ENCODE measurements at places on chromosomes 7 and 10. TPM values are rescaled to one million over a fixed set of nuclear protein-coding genes. Genes with fewer than 3 reads are reported as not detected.

- no peak for DNase-seq
These were observed 434.1 kb downstream of the DNAJB9 start for GRCh38 chr7:109003742-109004141.

DNA sequence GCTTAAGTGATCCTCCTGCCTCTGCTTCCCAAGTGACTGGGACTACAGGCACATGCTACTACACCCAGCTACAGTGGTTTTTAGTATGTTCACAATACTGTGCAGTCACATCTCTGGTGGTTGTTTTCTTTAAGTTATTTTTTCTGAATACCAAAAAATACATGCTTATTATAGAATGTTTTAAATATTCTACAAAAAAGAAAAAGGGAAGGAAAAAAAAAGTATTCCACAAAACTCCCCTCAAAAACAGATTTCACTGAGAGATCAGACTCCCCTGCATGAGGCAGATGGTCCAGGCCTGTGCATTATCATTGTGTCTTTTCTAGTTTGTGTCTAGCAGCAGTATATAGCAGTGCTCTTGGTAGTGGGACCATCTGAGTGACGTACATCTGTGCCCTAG is 36.8 kb downstream of the OGDH start:
- DNase-seq = no peak

GRCh38 chr10:101611096-101611905 is 23.2 kb downstream of the DPCD start:
- peak; percentile 60 for DNase-seq

GRCh38 chr10:58464956-58465355 is 47.7 kb upstream of the BICC1 start:
- no peak for DNase-seq

DNA sequence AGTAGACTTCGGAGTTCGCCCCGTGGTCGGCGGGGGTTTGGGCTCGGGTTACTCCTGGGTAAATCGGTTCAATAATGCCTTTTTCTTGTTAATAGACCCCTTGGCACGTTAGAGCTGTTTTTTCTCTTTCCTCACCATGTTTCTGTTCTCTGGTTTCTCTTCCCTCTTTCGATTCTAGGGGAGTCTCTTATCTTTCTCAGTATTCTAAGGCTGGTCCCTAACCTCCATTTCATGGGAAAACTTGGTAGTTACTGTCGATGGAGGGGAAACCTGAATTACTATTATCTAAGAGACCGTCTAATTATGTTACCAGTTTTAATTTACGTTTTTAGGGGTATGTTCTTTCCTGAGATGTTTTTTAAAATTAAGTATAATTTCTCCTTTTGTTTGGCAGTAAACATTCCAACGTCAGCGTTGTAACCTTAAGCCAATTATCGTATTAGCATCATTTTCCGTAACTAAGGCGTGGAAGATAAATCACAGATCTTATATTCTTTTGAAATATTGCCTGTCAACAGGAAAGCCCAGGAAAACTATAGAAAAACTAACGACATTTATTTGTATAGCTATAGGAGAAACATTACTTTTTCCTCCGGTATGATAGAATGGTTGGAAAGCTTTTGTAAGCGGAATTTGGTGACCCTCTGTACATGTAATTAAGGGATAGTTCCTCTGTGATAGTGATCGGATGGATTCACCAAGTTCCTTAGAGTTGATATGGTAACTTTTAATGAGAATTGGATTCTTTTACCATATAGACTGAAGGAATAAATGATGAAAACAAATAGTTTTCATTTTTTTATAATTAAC is 847 bp downstream of the BTAF1 start:
- no peak for DNase-seq

DNA sequence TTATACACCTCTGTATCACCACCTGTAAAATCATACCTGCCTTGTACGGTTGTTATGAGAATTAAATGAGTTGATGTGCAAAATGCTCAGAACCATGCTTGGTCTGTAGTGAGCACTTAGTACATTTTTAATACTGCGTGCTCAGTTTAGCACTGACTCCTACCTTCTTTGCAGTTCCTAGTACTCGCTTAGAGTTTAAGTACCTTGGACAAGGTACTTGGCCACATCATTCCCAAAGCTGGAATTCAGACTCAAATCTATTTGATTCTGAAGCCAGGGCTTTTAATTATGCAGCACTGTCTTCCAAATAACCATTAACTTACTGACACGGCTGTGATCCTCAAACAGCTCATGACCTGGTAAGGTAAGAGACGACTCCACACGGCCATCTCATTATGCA is 100.0 kb upstream of the AGK start:
- DNase-seq = no peak

DNA sequence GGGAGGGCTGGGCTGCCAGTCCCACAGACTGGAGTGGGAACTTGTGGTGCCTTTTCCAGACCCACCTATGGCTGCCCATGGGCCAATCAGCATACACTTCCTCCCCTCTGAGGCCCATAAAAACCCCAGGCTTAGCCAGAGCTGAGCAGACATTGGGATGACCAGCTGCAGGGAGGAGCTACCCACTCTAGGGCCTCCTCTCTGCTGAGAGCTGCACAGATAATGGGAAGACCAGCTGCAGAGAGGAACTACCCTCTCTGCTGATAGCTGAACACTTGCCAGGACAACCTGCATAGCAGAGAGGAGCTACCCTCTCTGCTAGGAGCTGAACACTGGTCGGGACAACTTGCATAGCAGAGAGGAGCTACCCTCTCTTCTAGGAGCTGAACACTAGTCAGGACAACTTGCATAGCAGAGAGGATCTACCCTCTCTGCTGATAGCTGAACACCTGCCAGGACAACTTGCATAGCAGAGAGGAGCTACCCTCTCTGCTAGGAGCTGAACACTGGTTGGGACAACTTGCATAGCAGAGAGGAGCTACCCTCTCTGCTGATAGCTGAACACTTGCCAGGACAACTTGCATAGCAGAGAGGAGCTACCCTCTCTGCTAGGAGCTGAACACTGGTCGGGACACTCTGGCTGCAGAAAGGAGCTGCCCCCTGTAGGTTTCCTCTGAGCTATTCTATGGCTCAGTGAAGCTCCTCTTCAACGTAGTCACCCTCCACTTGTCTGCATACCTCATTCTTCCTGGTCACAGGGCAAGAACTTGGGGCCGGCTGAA is 88.3 kb upstream of the CACUL1 start:
- no peak for DNase-seq

DNA sequence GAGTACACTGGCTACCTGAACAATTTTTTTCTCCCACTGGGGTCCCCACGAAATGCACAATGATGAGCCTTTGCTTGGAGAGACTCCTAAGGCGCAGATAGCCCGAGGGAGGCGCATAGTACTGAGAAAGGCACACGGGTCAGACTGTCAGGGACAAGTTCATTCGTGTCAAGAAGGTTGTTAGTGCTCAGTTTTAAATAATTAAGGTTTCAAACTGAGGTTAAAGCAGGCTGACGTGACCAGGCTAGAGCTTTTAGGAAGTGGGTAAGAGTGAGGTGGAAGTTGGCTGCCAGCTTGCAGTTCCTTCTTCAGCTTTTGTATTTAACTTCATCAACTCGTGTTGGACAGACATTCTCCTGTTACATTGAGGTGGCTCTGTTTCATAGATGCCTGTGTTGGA is 31.6 kb downstream of the RBM33 start:
- no peak for DNase-seq

DNA sequence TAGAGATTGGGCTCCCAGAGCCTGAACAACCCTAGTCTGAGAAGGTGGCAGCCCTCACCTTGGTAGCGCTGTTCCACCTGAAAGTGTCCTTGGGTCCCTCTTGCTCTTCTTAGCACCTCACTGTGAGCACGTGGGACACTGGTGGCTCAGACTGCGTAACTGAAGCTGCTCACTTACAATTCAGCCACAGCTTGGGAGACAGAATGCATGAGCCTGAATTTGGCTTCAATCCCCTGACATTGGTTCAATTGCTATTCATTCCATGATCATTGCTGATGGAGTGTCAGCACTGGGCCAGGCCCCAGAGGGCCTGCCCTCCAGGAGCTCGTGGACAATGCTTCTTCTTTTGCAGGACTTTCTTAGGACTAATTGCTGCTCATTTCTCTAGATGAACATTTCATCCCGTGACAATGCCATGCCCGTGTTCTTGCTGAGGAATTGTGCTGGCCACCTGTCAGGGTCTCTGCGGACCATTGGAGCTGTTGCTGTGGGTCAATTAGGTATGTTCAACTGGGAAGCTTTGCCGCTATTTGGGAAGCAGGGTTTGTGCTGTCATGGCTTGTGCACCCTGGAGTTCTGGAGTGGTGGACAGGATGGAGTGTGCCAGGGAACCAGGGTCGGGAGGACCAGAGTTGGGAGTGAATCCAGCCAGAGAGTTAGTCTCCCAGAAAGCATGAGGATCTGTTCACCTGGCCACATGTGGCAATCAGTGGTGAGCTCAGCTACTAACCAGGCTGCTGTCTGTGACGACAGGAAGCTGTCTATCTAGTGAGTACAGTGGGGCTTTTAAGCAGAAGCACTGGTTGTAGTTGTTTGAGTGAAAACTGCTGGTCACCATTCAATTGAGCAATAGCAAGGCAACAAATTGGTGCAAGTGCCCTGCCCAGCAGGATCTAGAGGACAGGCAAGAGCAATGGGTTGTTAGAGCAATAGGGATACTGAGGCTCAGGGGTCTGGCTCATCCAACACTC is 105.1 kb downstream of the WDFY4 start:
- no peak for DNase-seq

DNA sequence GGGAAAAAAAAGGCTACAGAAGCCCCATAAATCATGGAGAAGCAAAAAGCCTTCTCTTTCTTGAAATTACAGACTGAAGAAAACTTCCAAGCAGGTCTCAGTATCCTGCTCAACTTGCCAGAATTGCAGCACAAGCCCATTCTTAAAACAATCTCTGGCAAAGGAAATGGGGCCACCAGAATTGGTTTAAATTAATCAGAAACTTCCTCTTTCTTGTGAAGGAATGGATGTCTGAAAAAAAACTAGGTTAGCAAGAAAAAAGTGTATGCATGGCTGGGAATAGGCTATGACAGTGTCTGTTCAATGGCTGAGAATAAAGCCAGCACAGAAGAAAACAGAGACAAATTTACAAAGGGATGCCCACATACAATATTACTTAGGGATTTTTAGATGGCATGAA is 59.1 kb downstream of the TFEC start:
- DNase-seq = no peak

GRCh38 chr7:147478796-147479195 is 1111.8 kb upstream of the C7orf33 start:
- DNase-seq = no peak

- DNase-seq = no peak
These were observed 174.2 kb upstream of the INHBA start for GRCh38 chr7:41877118-41877517.

DNA sequence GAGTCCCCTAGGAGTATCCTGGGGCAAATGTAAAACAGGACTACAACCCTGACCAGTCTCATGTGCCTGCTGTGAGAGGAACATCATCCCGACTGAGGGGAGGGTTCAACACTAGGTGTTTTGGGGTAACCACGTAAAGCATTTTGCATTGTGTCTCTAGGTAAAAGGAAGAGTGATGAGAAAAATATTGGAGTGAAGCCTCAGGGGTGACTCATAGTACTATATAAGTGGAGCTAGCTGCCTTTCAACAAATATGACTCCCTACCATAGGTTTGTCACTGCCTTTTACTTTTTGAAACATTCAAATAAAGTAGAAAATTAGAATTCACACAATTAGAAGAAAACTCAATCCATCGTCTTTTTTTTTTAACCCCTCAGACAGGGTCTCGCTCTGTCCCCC is 2.6 kb upstream of the CAMK2G start:
- DNase-seq = no peak

GRCh38 chr7:134134004-134134403 is 6.9 kb downstream of the LRGUK start:
- no peak for DNase-seq

DNA sequence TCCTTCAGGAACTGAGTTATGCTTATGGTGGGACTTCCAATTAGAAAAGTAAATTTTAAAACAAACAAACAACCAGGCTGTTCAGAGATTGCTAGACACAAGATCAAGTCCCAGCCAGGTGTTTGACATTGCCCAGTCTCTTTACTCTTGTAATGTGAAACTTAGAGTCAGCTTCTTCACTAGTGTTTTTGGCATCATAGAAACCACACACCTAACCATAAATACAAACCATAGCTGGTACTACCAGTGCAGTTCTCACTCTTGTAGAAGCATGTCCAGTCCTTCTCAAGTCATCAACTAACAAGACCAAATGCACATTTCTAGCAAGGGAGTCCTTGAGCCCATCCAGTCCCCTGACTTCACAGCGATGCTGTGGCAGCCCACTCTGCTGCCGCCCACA is 339.9 kb downstream of the GFRA1 start:
- DNase-seq = no peak

GRCh38 chr7:130410868-130411541 is 29.8 kb downstream of the CEP41 start:
- no peak for DNase-seq

DNA sequence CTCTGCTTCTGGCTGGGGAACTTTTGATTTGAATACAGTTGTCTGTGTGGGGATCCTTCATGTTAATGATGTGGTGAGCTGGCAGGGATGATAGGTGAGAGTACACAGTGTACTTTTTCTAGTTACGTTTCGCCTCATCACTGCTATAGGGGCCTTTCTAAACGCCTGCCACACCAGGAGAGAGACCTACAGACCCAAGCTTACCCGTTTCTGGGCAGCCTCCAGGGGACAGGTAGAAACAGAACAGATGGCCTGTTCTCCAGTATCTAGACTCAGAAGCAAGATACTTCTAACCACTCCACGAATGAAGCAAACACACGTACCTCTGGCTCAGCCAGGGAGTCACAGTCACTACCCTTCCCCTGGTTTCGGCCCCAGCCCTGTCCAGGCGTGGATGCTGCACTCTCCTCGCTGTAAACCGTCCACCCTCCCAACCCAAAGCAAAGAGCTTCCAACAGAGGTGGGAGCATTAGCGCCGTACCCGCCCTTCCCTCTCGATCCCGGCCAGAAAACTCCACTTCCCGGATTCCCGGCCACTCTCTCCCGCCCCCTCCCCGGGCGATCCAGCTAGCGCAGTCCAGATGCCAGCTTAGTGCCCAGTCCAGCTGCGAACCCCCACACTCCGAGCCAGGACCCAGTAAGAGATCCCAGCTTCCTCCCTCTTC is 1.2 kb downstream of the CCDC6 start:
- DNase-seq = peak; percentile 73

The CDC14C gene
- not detected for total RNA-seq

The MRPS24 gene
- total RNA-seq = 148 TPM

The TAS2R5 gene
- 2.5 TPM for total RNA-seq

The CLEC5A gene
- total RNA-seq = not detected

The OR2A7 gene
- total RNA-seq = 1.4 TPM

The RRP12 gene
- 13.6 TPM for total RNA-seq

The NME8 gene
- not detected for total RNA-seq

All from sigmoid colon (tissue), 7 donors.